Thoracic aorta (tissue), 2 donors: ENCODE measurements at places on chromosomes 7 and 10. TPM values are rescaled to one million over a fixed set of nuclear protein-coding genes. Genes with fewer than 3 reads are reported as not detected.

- H3K4me3 ChIP-seq = no peak overlapping the region
- peaks cover 10% of the 10 kb centered on the region for H3K4me1 ChIP-seq
- no peaks in the 10 kb centered on the region for H3K27me3 ChIP-seq
- H3K27ac ChIP-seq = no peak overlapping the region
Observed at GRCh38 chr10:118758449-118758848, 3.7 kb upstream of the CACUL1 start.

DNA sequence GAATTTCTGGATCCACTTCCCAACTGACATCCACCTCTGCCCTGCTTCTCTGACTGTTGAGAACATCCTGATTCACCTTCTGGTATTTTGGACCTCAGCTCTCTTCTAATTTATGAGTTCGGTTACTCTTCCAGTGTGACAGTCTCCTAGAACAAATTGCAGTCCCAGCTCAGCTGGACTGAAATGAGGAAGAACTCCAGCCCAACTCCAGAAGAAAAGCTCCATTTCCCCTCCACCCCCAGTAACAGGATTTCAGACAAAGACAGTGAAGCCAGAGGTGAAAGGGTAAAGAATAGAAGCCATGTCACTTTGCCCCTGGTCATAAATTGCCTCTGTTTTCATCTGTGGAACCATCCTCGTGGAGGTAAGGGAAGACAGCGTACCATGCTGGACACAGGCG is 26.2 kb upstream of the INHBA start:
- H3K27me3 ChIP-seq = no peaks in the 10 kb centered on the region
- DNase-seq = no peak

- peak; percentile 16 for DNase-seq
- peak overlapping the region; percentile 83 for H3K4me3 ChIP-seq
- H3K36me3 ChIP-seq = no peaks in the 10 kb centered on the region
- H3K27ac ChIP-seq = peak overlapping the region; percentile 34
Observed at GRCh38 chr7:148983200-148984146, 44.8 kb downstream of the PDIA4 start.

DNA sequence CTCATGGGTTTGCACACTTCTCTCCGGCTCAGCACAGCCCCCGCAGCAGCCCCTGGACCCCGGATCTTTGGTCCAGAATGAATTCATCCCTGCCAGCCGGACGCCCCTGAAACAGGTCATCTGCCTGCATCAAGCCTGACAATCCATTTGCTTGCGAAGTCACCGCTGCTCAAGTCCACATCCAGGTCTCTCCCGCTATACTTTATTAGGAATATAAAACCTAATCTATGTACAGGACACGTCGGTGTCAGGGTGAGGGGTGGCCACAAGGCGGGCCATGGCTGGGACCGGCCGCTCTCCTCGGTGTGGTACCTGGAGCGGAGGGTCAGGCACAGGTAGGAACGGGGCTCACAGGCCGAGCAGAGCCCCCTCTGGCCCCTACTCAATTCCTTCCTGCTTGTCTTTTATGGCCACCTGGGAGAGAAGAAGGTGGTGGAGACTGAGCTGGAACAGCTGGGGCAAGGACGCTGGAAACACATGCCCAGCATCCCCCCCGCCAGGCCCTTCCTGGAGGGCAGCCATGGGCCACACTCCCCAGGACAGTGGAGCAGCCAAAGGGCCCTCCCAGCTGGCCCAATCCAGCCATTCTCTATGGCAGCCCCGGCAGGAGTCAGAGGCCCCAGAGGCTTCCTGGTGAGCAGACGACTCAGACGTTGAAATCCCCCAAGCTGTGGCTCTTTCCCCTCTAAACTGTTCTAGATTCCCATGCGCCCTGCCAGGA is 5.3 kb downstream of the POLR2J start:
- H3K4me3 ChIP-seq = no peak overlapping the region
- peaks cover 14% of the 10 kb centered on the region for H3K4me1 ChIP-seq
- DNase-seq = no peak
- H3K36me3 ChIP-seq = peaks cover 13% of the 10 kb centered on the region
- no peak overlapping the region for H3K27ac ChIP-seq

DNA sequence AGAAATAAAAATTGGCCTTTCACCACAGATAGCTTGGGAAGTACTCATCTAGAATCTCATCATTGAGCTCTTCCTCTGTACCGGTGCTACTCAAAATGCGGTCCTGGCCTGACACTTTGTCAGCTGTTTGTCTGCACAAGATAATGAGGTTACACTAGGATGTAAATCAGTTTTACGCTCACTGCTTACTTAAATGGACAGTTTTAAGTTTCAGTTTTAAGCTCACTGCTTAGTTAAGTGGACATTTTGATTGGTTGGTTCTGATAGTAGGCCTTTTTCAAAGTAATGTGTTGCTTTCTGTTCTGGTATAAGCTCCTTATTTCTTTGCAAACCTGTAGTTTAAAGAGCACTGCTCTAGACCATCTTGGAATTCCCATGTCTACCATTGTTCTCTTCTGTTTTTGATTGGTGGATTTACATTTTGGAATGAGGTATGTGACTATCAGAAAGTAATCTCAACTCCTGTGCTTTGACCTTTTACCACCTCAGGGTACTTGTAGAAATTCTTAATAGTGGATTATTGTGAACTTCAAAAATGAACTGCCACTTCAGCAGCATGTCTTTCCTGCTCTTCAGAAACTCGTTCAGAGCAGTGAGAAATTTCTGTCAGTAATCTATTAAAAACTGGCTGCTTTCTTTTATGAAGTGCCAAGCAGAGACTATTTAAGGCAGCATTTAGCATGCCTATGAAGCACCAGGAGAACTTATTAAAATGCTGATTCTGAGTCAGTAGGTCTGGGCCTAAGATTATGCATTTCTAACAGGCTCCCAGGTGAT is 55.0 kb downstream of the C1GALT1 start:
- no peaks in the 10 kb centered on the region for H3K4me1 ChIP-seq
- peaks cover 8% of the 10 kb centered on the region for H3K36me3 ChIP-seq
- no peak overlapping the region for H3K27ac ChIP-seq
- no peak for DNase-seq
- no peaks in the 10 kb centered on the region for H3K27me3 ChIP-seq

- DNase-seq = no peak
- H3K27ac ChIP-seq = peak overlapping the region; percentile 93
- peaks cover 48% of the 10 kb centered on the region for H3K4me1 ChIP-seq
- H3K4me3 ChIP-seq = peak overlapping the region; percentile 53
- H3K27me3 ChIP-seq = no peaks in the 10 kb centered on the region
Observed at GRCh38 chr10:3090914-3091787, 23.8 kb downstream of the PFKP start.

- H3K4me1 ChIP-seq = peaks cover 19% of the 10 kb centered on the region
- no peak for DNase-seq
- H3K36me3 ChIP-seq = no peaks in the 10 kb centered on the region
- H3K27ac ChIP-seq = no peak overlapping the region
Observed at GRCh38 chr10:89204621-89205185, 2.4 kb downstream of the CH25H start.

DNA sequence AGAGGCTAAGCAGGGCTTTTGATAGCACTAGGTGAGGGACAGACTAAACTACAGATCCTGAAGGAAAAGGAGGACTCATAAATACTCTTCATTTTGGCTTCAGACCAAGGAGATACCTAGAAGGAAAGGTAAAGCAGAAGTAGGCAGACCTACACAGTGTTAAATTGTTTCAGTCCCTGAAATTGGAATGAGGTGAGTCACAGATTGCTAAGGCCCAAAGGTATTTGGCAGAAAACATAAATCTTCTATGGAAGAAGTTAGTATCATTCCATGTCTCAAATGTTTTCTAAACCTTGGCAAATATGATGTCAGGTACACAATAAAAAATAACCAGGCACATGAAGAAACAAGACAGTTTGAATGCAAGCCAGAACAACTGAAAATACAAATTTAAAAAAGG is 30.0 kb downstream of the MTERF1 start:
- H3K36me3 ChIP-seq = no peaks in the 10 kb centered on the region
- no peaks in the 10 kb centered on the region for H3K27me3 ChIP-seq
- no peak for DNase-seq
- no peak overlapping the region for H3K4me3 ChIP-seq
- H3K4me1 ChIP-seq = no peaks in the 10 kb centered on the region

- H3K27ac ChIP-seq = no peak overlapping the region
- H3K36me3 ChIP-seq = no peaks in the 10 kb centered on the region
- DNase-seq = no peak
- no peaks in the 10 kb centered on the region for H3K27me3 ChIP-seq
- no peak overlapping the region for H3K4me3 ChIP-seq
- H3K4me1 ChIP-seq = no peaks in the 10 kb centered on the region
Observed at GRCh38 chr7:83494683-83495082, 154.3 kb downstream of the SEMA3E start.

DNA sequence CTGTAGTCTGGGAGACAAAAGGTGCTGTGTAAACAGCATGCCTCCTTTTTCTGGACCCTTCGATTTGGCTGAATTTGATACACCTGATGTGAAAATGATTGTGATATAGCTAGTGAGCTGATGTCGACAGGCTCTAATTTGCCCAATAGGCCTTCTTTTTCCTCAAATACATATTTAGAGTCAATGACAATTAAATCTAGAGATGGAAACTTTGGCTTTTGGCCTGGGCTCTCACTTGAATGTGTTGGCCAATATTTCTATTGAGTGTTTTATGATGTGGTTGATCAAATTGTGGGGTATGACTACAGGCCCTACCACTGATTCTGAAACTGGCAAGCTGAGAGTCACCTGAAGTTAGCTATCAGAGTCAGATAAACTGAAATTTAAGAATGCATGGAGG is 151.8 kb upstream of the MEOX2 start:
- H3K27me3 ChIP-seq = no peaks in the 10 kb centered on the region
- H3K4me3 ChIP-seq = no peak overlapping the region
- H3K36me3 ChIP-seq = no peaks in the 10 kb centered on the region
- peaks cover 20% of the 10 kb centered on the region for H3K4me1 ChIP-seq
- no peak for DNase-seq
- no peak overlapping the region for H3K27ac ChIP-seq

DNA sequence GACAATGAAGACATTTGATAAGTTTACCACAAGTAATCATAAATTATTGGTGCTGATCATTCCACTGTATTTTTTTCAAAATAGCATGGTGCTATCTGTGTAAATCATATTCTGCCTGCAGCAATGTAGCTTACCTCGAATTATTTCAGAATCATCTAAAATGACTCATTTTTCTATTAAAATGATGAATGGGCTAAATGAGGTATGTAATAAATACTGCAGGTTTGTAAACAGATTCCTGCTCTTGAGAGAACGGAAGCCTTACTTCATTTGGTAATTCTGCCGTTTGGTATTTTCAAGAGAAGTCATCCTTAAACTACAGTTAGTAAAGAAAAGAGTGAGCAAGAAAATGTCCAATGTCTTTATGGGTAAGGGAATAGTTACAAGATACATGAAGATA is 115.9 kb downstream of the CHCHD3 start:
- no peak overlapping the region for H3K4me3 ChIP-seq
- no peaks in the 10 kb centered on the region for H3K36me3 ChIP-seq

DNA sequence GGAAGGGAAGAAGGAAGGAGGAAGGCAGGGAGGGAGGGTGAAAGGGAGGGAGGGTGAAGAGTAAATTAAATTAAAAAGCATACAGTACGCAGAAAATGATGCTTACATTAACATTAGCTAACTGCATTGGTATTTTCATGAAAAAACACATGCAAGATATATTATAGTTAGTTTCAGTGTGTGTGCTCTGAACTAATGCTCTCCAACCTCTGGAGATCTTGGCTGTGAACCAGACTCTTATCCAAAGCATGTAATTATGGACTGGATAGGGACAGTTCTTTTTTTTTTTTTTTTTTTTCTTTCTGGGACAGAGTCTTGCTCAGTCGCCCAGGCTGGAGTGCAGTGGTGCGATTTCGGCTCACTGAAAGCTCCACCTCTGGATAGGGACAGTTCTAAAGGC is 357.0 kb downstream of the FRMD4A start:
- no peaks in the 10 kb centered on the region for H3K36me3 ChIP-seq
- H3K27me3 ChIP-seq = no peaks in the 10 kb centered on the region
- peaks cover 77% of the 10 kb centered on the region for H3K4me1 ChIP-seq

- H3K27me3 ChIP-seq = no peaks in the 10 kb centered on the region
- no peaks in the 10 kb centered on the region for H3K36me3 ChIP-seq
- DNase-seq = no peak
- no peak overlapping the region for H3K27ac ChIP-seq
- no peak overlapping the region for H3K4me3 ChIP-seq
Observed at GRCh38 chr7:112144284-112145059, 61.7 kb downstream of the DOCK4 start.

- DNase-seq = no peak
- H3K4me1 ChIP-seq = no peaks in the 10 kb centered on the region
- peaks cover 72% of the 10 kb centered on the region for H3K36me3 ChIP-seq
- H3K4me3 ChIP-seq = no peak overlapping the region
Observed at GRCh38 chr10:119431034-119431772, 111.3 kb downstream of the RGS10 start.

DNA sequence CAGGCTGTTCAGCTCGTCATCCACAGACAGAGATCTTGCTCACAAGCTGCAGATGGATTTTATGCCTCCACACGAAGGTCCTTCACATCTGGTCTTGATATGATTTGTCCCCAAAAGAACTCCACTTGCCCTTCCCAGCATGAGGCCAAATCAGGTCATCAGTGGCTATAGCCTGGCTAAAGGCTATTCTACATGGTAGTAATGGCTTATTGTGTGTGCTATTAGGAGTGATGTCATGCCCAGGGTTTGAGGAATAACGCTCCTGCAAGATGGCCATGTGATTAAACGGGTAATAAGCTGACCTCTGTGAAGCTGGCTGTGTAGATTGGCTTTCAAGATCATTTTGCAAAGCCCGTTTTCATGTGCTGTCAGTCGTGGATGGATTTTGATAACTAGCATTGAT is 313.8 kb downstream of the FRMD4A start:
- H3K36me3 ChIP-seq = no peaks in the 10 kb centered on the region
- no peak for DNase-seq
- no peak overlapping the region for H3K4me3 ChIP-seq
- no peaks in the 10 kb centered on the region for H3K27me3 ChIP-seq

- no peak overlapping the region for H3K4me3 ChIP-seq
- H3K27me3 ChIP-seq = no peaks in the 10 kb centered on the region
- no peak for DNase-seq
- H3K4me1 ChIP-seq = peaks cover 4% of the 10 kb centered on the region
Observed at GRCh38 chr7:2475678-2476015, 551 bp downstream of the GRIFIN start.

DNA sequence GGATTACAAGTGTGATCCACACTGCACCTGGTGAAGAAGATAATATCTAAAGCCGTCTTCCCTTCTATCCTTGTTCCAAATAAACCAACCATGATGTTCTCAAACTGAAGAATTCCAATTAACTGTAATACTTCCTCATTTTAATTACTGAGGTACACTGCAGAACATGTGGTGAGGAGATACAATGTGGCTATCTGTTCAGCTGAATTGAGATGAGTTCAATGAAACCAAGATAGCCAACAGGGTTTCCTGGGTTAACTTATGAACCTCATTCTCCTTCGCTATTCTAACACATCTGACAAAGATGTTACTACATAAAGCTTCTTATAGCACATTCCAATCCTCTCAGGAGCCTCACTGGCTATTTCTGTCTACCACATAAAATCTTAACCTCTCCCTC is 75.5 kb downstream of the RAPGEF5 start:
- no peaks in the 10 kb centered on the region for H3K4me1 ChIP-seq
- DNase-seq = no peak
- H3K27me3 ChIP-seq = no peaks in the 10 kb centered on the region

Gene TSPAN13
- 6.4 TPM for total RNA-seq

Gene PDK4
- 316 TPM for total RNA-seq

Gene GCK
- total RNA-seq = 1.6 TPM

Gene FAM180A
- 133 TPM for total RNA-seq

Gene SAMD9L
- 11.3 TPM for total RNA-seq

Gene CFAP46
- total RNA-seq = not detected

Gene ADAM22
- 5.0 TPM for total RNA-seq

Gene SPDYE2B
- not detected for total RNA-seq

Gene PON3
- not detected for total RNA-seq

Gene HOXA13
- total RNA-seq = 0.14 TPM

Gene RARRES2
- total RNA-seq = 76.4 TPM

Gene SRPK2
- 31.1 TPM for total RNA-seq

Gene TYSND1
- 12.2 TPM for total RNA-seq

Gene POM121L12
- not detected for total RNA-seq

Gene SHH
- total RNA-seq = 0.28 TPM

Gene CNPY1
- not detected for total RNA-seq
